Hepatic stellate cell (primary cell): ENCODE measurements at places on chromosomes 11 and 22.

GRCh38 chr11:3901249-3902025 is 46.0 kb downstream of the STIM1 start:
- no peak for DNase-seq

DNA sequence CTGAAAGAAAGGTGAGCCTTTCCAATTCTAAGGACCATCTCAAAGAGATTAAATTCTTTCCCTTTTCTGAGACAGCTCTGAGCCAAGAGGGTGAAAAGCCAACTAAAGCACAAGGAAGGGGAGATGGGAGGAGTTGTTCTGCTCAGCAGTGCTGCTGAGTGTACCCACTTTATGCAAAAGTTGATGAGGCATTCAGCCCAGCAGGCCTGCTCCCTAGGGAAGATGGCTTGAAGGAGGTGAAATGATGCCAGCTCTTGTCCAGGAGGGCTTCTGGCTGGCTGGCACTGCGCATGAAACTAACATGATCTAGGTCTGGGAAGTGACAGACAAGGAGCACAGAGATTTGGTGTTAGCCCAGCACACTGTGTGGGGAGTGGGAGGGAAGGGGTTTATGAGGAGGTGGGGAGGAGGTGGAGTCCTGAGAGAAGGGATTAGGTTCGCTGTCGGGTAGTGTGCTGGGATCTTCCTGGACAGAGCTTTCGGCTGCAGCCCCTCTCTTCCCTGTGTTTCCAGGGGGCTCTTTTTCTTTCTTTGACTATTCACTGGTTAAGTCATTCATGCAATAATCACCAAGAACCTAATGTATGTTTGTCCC is 225.5 kb upstream of the NARS2 start:
- DNase-seq = no peak

DNA sequence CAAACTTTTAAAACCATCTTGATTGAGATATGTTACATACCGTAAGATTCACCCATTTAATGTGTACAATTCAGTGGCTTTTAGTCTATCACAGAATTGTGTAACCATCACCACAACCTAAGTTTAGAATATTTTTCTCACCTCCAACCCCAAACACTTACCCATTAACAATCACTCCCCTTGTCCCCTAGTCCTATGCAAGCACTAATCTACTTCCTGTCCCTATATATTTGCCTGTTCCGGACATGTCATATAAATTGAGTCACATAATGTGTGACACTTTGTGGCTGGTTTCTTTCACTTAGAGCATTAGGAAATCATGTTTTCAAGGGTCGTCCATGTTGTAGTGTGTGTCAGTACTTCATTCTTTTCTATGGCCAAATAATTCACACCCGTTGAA is 38.8 kb downstream of the RASSF10 start:
- no peak for DNase-seq

DNA sequence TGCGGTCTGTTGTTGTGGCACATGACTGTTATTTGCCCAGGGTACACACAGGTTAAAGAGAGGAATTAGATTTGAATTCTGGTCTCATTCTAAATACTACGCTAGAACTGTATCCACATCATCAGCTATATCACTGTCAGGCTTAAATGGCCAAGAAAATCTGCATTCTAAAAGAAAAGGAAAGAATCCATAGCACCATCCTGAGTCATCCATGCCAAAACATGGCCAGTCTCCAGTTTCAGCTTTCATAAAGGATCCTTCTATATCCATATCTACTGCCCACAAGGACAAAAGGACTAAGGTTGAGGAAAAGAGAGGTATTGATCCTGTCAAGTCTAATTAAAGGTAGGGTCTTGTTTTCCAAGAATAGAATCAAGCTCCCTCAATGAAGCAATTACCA is 73.6 kb upstream of the GDPD4 start:
- DNase-seq = no peak

- no peak for DNase-seq
These were observed 199.3 kb upstream of the ISX start for GRCh38 chr22:34866495-34867131.

- no peak for DNase-seq
These were observed 4.1 kb upstream of the SLC25A18 start for GRCh38 chr22:17559188-17559587.

DNA sequence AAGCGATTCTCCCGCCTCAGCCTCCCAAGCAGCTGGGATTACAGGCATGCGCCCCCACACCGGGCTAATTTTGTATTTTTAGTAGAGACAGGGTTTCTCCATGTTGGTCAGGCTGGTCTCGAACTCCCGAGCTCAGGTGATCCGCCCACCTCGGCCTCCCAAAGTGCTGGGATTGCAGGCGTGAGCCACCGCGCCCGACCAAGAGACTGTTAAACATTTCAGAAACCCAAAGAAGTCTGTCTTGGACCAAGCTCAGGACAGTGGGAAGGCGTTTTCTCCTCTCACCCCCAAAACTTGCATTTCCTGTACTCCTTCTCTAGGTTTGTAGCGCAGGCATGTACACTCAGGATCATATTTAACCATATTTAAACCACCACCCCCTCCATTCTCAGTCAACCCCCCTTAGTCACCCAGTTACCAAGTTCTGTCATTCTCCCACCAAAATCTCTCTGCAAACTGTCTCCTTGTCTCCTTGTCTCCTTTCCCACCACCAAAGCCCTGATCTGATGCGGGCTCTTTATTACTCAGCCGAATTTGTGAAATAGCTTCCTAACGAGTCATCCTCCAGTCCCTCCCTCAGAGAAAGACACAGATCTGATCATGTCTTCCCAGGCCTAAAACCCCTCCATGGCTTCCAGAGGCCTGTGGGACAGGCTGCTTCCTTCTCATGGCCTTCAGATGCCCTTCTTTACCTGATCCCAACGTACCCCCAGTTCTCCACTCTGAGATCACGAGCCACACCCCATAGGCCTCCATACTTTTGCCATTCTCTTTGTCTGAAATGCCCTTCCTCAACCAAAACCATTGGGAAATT is 29.0 kb upstream of the CREB3L1 start:
- DNase-seq = peak; percentile 96

DNA sequence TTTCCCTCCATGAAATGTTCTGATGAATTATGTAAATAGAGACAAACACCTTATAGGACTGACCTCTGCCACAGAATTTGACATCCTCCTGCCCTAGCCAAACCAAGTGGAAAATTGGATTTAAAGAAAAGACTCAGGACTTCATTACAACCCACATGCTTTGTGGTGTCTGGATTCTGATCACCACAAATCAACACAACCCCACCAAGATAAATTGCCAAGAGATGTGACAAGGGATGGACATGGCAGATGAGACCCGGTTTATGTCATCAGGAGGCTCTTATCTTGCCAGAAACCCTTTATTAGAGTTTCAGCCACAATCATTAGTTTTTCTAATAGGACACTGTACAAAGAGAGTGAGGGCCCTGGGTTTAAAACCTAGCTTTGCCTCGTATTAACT is 57.9 kb upstream of the SLC6A5 start:
- DNase-seq = no peak

DNA sequence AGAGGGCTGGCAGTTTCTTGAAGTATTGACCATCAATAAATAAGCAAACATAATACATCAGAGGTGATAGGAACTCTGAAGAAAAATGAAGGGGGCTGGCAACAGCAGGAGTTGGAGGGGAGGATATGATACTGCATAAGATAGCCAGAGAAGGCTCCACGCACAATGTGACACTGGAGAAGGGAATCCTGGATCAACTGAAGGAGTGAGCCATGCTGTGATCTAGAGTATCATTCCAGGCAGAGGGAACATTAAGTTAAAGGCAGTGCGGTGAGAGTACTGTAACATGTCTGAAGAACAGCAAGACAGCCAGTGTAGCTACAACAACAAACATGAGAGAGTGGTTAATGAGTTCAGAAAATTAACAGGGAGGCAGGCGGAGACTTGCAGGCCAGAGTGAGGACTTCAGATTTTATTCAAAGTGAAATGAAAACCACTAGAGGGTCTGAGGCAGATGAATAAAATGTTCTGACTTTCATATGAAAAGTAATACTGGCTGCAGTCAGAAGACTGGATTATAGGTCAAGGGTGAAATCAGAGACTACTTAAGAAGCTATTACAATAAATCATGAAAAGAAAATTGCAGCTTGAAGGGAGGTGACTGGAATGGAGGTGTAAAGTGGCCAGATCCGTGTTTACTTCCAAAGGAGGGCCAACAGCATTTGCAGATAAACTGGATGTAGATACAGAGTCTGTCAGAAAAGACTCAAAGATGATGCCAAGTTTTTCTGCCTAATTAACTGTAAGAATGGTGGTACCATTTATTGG is 49.4 kb downstream of the RRAS2 start:
- no peak for DNase-seq

DNA sequence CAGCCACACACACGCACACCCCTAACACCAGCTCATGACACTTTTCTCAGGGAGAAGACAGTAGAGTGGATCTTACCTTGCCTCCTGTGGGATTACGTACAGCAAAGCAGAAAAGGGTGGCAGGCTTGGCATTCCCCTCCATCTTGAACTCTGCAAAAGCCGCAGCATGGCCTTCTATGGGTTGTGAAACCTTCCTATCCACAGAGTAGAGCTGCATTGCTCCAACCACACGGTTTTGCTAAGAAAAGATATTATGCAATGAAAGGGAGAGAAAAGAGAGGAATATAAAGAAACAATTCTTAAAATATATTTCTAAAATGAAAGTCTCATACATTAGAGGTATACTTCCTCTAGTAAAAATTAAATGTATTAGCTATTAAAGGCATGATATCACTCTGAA is 48.8 kb downstream of the CLTCL1 start:
- no peak for DNase-seq

GRCh38 chr11:102576350-102576749 is 45.8 kb upstream of the MMP7 start:
- DNase-seq = no peak

- DNase-seq = no peak
These were observed 88.8 kb downstream of the CD44 start for GRCh38 chr11:35227576-35228327.

DNA sequence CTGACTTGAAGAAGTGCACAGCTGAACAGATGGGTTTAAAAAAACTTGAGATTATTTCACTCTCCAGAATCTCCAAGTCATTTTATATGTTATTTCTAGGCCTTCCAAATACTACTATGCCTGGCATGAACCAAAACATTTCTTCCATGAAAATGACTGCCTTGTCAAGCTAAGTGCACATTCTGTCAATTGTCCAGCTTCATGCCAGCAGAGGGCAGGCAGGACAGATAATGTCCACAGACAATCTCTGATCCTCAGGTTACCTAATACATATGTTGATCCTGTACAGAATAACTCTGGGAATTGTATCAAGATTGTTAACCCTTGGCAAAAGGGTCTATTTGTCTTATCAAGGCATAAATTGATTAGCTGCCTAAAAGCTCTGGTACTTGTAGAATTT is 229.5 kb downstream of the AASDHPPT start:
- DNase-seq = peak; percentile 9
